H4 (cell line): ENCODE measurements at places on chromosomes 11 and 22. TPM values are rescaled to one million over a fixed set of nuclear protein-coding genes. Genes with fewer than 3 reads are reported as not detected.

DYNC2H1 gene
- 6.1 and 10.0 TPM in 2 replicates for total RNA-seq

DNA sequence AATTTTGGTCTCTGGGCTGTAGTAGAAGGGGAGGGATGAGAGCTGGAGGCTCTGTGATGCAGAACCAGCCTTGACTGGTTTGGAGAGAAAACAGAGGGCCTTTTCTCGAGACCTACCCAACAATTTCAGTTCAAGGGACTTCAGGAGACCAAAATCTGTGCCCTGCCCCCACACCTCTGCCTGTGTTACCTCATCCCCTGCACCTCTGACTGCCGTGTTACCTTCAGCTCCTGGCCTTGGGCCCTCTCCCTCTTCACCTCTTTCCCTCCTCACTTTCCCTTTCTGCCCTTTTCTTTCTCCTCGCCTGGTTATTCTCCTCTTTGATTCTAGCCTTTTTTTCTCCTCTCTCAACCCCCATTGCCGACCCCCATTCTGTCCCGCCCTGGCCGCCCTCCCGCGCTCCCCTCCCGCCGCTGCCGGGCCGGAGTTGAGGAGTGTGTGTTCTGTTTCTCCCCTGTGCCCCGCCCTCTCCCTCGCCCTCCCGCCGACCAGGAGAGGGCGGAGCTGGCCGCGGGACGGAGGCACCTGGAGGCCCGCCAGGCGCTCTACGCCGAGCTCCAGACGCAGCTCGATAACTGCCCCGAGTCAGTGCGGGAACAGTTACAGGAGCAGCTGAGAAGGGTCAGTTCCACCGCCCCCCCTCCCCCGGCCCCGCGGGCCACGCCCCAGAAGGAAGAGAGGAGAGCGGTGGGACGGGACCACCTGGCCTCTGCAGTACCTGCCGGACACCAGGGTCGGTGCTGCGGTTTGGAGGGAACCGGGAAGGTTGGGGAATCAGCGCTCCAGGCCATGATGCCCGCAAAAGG, 27.2 kb downstream of the PHLDB1 start:
- DNase-seq, result no peak

DNA sequence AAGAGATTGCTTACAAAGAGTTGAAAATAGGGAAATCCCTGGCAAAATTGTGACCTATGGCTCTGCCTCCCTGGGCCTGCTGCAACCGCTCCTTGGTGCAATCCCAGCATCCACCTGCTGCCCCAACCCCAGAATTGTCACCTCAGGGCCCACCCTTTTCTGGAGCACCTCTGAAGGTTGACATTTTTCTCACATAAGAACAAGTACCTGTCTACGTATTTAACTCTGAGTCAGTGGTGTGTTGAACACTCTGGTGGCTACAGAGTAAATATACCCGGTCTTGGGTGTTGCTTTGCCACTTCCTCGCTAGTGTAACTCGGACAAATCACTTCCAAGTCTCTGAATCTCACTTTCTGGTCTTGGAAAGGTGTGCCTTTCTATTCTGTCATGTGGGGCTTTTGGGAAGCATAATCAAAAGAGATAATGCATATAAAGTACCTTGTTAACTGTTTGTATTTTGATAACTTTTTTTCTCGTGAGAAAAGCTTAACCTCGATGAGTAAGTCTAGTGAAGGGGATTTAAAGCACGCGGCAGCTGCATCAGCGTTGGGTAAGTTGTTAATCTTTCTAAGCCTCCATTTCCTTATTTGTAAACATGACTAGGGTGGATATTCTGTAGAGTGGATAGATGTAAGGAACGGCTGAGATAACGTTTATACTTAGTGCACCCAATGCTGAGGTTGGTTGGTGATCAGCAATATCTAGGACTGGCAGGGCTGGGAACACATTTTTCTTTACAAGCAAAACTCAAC, 881.2 kb downstream of the OPCML start:
- no peak for DNase-seq

DNA sequence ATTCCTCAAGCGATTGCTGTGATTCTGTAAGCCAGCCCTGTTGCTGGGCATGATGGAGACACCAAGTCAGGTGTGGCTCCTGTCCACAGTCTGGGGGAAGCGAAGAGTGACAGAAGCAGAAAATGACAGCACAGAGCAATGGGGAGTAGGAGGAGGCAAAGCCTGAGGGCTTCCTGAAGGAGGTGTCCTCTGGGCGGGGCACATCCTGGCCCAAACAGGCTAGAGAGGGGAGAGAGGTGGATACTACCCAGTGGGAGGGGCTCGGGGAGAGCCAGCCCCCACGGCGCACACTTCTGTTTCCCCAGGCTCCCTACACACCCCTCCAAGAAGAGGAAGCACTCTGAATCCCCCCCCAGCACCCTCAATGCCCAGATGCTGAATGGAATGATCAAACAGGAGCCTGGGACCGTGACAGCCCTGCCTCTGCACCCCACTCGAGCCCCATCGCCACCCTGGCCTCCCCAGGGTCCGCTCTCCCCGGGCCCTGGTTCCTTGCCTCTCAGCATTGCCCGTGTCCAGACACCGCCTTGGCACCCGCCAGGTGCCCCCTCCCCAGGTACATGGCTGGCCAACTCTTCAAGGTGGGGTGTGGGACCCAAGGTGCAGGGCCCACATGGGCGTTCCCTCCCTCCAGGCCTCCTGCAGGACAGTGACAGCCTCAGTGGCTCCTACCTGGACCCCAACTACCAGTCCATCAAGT, 18.9 kb downstream of the MYRF start:
- DNase-seq, result no peak
